ENCODE measurements at places on chromosomes 2 and 18.
A peak's percentile ranks its signal among the peaks of the same experiment; 100 is the strongest.

DNA sequence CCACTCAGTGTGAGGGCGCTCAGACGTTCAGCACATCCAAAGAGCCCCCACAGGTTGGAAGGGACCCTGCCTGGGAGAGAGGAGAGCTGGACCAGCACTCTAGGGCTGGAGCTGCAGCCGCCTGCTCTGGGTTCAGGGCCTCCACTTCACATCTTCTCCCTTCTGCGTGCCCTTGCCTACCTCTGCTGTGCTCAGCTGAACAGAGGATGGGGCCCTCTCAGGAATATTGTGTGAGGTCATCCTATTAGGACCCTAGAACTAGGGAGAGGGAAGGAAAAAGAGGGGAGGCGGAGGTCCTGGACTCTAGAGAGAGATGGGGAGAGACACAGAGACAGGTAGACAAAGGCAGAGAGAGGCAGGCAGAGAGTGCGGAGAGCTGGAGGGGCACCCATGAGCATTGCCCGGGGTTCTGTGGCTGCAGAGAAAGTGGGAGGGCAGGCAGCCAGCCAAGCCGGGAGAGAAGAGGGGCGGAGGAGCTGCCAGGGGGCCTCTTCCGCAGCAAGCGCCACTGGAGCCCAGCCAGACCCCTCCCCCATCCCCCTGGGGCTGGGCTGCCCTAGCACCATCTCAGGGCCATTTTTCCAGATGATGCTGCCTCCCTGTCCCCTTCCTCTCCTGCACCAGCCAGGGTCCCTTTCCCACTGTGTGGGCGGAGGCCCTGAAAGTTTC lies 8.3 kb upstream of the TNS1 start:
- no peak for DNase-seq

DNA sequence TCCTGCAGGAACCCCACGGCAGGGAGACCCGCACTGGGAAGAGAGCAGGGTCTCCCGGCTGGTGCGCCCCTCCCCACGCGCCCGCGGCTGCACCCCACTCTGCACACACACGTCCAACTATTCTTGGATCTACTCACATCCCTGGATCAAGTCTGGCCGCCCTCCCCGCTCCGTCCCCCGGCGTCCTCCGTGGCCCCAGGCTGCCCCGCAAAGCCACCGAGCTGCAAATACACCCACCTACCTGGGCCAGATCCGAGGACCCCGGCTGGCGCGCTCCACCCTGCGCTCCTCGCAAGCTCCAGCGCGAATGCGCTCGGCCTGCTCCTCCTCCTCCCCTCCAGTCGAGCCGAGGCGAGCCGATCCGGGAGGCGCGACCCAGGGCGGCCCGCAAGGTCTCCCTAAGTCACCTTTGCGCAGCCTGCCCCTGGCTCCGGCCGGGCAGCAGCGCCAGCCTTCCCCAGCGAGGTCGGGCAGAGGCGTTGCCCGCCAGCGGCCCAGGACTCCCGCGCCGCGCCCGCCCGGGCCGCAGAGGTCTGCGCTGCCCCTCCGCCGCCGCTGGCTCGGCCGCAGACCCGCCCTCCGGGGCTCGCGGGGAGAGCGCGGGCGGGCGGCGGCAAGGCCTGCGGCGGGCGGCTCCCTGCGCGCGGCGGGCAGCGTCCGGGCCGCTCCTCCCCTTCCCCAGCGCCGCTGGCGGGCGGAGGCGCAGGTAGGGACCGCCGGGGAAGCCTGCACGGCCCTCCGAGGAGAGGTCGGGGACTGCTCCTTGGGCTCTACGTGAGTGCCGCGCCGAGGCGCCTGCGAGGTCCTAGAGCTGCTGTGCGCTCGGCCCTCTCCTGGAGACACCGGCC lies 126.0 kb downstream of the OSBPL1A start:
- peak; percentile 69 for DNase-seq

- DNase-seq: no peak
Measured at GRCh38 chr2:128603411-128603924, 284.8 kb upstream of the HS6ST1 start.

DNA sequence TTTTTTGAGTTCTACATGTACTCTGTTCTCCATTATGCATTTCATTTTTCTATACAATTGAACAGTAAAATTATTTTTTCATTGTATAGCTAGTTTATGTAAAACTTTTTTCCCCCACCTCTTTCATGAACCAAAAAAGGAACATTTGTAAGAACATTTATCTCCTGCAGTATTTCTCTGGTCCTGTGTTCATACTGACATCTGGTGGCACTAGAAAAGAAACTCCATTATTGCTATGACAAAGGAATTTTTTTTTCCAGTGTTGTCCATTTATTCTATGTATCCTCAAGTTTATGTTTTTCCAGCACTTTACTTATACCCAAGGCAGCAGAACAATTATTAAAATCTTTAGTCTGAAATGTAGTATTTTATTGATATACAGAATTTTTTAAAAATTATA lies 27.4 kb upstream of the CHAC2 start:
- peak; percentile 10 for DNase-seq

GRCh38 chr2:54586494-54586893 lies 130.4 kb downstream of the SPTBN1 start:
- no peak for DNase-seq

Measured in HuH-7 (cell line).